Inflammatory macrophage treated with lipopolysaccharide for 1 hour (primary cell): ENCODE measurements at places on chromosomes 3 and 15.

DNA sequence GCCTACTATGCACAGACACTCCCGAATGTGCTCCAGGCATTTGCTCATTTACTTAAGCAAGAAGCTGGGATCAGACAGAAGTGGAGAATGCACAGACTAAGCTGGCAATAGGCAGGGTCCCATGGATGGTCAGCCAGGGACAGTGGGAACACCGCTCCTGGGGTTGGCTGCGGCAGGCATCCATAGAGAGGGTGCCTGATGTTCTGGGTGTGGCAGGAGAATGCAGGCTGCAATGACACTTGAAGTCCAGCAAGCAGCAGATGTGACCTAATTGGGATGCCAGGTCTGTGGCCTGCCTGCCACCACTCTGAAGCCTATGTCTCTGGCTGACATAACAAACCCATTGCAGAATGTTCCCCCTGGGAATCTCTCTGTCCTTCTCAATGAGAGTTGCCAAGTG lies 40.2 kb upstream of the SLC6A11 start:
- no peak for DNase-seq

- DNase-seq: peak; percentile 72
Measured at GRCh38 chr3:160003520-160004128, 15.0 kb downstream of the IL12A start.

DNA sequence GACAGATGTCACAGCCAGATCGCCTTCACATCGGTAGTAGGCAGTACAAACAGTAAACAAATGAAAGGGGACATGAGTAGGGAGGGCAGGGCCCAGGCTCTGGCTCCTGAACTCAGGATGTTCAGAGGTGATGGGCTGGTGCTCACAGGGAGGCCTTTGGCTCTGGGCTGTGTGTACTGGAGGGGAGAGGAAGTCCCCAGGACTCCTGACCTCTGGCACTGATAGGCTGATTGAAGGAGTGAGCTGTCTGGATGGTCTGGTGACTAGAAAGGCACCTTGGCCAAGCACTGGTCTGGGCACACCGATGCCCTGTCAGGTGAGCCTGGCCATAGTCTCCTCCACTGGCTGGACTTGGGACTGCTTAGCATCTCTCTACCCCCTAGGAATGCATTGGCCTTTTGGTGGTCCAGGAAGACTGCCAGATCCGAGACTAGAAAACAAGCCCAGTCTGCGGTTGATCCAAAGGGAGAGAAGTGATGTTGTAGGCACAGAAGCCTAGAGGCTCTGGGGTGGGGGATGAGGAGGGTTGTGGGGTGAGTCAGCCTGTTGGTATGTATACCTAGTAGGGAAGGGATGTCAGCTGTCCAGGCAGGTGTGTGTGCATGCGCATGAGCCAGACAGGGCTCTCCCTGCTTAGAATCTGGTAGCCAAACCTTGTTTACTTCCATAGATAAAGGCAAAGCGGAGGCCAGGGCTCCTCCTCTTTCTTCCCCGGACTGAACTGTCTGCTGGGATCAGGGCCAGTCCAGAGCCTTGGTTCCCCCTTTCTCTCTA lies 1.9 kb downstream of the SPINT1 start:
- no peak for DNase-seq

GRCh38 chr15:93382200-93382820 lies 293.3 kb upstream of the RGMA start:
- no peak for DNase-seq

- no peak for DNase-seq
Measured at GRCh38 chr3:58157700-58158099, 53.1 kb downstream of the DNASE1L3 start.

DNA sequence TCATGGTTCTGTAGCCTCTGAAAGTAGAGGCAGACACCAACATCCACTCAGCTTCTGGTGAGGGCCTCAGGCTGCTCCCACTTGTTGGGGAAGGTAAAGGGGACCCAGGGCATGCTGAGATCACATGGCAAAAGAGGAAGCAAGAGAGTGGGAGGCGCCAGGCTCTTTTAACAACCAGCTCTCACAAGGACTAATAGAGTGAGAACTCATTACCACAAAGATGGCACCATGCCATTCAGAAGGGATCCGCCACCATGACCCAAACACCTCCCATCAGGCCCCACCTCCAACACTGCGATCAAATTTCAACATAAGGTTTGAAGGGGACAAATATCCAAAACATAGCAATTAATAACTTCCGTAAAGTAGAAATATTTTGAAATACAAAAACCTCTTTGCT lies 192.3 kb downstream of the OCA2 start:
- no peak for DNase-seq

DNA sequence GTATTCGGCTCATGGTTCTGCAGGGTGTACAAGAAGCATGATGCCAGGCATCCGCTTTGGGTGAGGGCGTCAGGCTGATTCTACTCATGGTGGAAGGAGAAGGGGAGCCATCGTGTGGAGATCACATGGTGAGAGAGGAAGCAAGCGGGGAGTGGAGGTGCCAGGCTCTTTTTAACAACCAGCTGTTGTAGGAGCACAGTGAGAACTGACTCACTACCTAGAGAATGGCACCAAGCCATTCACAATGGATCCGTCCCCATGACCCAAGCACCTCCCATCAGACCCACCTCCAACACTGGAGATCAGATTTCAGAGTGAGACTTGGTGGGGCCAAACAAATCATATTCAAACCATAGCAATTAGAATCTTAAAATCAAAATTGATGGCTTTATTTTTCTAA lies 259.8 kb upstream of the CTDSPL start:
- DNase-seq: no peak

GRCh38 chr3:195573611-195574496 lies 9.9 kb downstream of the APOD start:
- no peak for DNase-seq

DNA sequence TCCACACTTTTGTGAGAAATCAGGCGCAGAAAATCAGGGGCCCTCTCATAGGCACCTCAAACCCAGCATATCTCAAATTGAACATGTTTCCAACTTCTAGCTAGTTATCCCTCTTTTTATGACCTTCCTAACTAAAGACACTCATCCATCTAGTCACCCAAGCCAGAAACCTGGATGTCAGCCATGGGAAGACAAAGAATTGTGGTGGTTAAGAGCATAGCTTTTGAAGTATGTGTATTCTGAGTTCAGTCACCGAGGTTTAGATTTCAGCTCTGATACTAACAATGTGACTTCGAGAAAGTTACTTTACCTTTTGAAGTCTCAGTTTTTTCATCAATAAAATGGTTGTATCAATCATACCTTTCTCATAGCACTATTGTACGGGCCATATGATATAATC lies 495.5 kb downstream of the NLGN1 start:
- no peak for DNase-seq

- DNase-seq: no peak
Measured at GRCh38 chr15:66941108-66941711, 124.2 kb upstream of the SMAD3 start.

DNA sequence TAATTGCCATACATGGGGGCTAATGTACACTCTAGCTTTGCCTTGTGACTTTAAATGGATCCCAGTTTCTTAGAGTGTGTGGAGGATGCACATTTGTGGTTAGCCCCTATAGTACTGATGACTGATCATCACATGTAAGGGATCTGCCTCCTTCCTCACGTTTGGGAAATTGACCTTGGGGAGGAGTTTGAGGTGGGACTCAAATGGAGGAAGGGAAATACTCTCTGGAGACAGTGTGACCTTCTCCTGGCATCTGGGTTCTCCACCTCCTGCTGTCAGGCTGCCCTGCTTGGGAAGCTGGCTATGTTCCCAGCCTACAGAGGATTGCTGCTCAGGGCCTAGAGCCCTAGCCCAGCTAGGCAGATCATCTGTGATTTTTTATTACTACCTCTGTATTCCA lies 48.7 kb downstream of the PPM1L start:
- DNase-seq: peak; percentile 50

DNA sequence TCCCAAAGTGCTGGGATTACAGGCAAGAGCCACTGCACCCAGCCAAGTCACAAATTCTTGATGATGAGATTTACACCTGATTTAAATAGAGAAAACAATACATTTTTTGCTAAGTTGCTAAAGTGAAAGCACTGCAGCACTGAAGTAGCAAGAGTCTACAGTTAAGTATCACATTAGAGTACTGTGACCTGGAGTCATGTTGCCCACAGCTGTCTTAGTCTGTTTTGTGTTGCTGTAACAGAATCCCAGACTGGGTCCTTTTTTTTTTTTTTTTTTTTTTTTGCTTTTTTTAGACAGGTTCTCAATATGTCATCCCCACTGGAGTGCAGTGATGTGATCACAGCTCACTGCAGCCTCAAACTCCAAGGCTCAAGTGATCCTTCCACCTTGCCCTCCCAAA lies 23.2 kb upstream of the GNB4 start:
- no peak for DNase-seq

DNA sequence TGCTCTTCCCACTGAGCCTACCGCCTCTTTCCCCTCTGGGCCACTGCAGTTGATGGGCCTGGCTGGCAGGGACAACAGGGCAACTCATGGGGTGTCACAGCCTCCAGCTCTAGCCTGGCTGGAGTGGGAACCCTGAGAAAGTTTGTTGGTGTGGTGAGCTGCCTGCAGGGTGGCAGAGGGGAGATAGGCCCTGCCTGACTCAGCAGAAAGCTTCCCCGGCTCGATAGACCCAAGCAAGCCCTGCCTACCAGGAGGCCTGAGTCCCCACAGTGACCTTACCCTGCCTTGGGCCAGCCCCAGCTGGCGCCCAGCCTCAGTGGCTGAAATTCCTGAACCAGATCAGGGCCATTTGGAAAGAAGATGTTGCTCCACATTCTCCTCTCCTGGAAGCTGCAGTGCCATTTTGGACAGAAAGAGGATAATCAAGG lies 29.4 kb downstream of the ABTB1 start:
- DNase-seq: no peak

- DNase-seq: no peak
Measured at GRCh38 chr3:71361334-71361890, 222.1 kb downstream of the FOXP1 start.

GRCh38 chr3:133831966-133832801 lies 26.6 kb downstream of the SRPRB start:
- DNase-seq: no peak

DNA sequence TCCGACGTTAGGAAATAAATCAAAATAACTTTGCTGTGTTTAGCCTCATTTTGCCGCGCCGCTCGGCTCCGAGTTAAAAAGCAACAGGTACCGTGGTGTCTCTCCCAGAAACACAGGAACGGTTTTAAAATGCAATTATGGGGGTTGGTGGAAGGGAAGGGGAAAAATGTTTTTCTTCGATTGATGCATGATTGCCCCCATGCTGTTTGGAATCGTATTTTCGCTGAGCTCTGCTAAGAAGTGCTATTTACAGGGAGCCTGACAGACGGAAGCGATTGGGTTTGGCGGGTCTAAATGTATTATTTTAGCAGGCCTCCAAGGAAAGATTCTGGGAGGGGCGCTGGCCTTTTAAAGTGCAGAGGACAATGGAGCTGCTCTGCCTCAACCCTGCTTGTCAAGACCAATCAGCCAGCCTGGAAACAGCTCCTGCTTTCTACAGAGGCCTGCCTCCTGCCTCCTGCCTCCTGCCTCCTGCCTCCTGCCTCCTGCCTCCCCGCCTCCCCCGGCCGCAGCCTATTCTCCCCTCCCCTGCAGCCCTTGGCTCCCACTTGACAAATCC lies 156.7 kb upstream of the TLE3 start:
- no peak for DNase-seq

- DNase-seq: no peak
Measured at GRCh38 chr3:183027276-183027675, 46.9 kb upstream of the DCUN1D1 start.

- no peak for DNase-seq
Measured at GRCh38 chr15:96303503-96304056, 26.9 kb upstream of the NR2F2 start.

DNA sequence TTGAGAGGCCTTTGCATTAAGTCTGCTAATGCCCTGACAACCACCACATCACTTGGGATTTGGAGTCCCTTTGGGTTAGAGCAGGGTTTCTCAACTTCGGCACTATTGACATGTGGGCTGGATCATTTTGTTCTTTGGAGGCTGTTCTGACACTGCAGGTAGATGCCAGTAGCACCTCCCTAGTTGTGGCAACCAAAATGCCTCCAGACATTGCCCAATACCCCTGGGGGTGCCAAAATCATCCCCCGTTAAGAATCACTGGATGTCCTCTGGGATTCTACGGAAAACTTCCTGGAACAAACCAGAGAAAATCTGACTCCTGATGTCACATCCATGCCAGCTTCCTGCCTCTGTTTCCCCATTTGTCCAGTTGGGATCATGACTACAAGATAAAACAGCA lies 37.2 kb upstream of the BLM start:
- DNase-seq: no peak

- DNase-seq: peak; percentile 99
Measured at GRCh38 chr15:64693134-64693533, 82.3 kb downstream of the RBPMS2 start.

GRCh38 chr3:126827121-126827520 lies 123.1 kb downstream of the CHCHD6 start:
- DNase-seq: no peak

- no peak for DNase-seq
Measured at GRCh38 chr15:29765234-29765841, 56.9 kb downstream of the TJP1 start.

GRCh38 chr3:113663761-113664160 lies 32.7 kb downstream of the USF3 start:
- DNase-seq: no peak

DNA sequence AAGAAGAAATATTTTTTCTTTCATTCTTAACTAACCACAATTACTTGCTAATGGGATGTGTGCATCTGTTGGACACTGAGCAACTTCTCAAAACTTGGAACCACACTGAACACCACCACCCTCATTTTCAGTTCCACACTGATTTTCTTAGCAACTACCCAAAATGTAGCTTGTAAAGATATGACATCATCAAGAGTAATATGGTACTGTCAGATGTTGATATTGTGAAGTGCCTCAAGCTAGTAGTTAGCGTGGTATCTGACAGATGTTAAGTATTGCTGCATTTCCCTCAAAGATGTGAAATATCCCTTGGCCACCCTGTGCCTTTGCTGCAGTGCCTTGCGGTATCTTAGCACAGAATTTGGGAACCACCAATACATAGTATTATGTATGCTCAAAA lies 9.3 kb downstream of the RFTN1 start:
- peak; percentile 92 for DNase-seq

- DNase-seq: no peak
Measured at GRCh38 chr3:120170223-120170622, 76.0 kb upstream of the GSK3B start.

- DNase-seq: peak; percentile 77
Measured at GRCh38 chr15:51623386-51623938, 891 bp upstream of the DMXL2 start.

- DNase-seq: no peak
Measured at GRCh38 chr3:46561511-46561910, 4.6 kb downstream of the LRRC2 start.

DNA sequence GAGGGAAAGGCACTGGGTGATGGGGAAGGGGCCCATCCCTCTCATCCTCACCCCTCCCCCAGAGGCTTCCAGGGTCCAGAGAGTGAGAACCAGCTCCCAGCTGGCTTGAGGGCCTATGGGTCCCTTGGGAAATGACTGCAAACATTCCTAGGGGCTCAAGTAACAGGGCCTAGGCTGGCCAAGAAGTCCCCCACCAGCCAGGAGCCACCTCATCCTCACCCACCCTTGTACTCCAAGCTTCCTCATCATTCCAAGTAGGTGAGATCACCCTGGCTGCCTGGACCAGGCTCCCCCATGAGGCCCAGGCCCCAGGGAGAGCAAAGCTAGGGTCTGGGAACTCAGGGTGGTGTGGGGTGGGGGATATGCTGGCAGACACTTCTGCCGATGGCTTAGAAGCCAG lies 14.8 kb downstream of the LOXL1 start:
- no peak for DNase-seq

- DNase-seq: peak; percentile 77
Measured at GRCh38 chr3:12730506-12731242, 28.4 kb downstream of the TMEM40 start.
